GM12864 (cell line): ENCODE measurements at places on chromosomes 3 and 15.

DNA sequence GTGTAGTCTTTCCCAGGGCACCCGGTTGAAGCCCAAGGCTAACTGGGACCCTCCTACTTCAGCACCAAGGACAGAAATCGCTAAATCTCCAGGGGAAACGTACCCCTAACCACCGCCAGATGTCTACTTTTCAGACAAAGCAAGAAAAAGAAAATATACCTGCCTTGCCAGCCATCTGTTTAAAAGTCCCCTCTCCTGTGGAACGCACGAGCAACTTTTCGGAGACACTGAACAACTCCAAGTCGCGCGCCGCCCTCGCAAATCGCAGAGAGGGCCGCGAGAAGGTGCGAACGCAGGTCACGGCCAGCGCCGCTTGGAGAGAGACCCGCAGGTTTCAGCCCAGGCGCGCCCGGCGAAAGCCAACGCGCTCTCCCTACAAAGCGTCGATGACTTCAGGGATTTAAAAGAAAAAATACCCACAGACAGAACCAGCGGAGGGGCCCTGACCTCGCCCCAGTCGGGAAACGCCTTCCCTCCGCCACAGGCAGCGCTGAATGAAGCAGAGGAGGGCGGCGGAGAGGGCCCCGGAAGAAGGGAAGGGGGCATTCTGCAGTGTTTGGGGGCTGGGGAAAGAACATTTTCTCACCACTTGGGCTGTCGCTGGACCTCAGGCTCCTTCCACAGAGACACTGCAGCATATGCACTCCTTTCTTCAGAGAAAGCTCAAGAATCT is 213.1 kb downstream of the FGF12 start:
- no peak for DNase-seq

DNA sequence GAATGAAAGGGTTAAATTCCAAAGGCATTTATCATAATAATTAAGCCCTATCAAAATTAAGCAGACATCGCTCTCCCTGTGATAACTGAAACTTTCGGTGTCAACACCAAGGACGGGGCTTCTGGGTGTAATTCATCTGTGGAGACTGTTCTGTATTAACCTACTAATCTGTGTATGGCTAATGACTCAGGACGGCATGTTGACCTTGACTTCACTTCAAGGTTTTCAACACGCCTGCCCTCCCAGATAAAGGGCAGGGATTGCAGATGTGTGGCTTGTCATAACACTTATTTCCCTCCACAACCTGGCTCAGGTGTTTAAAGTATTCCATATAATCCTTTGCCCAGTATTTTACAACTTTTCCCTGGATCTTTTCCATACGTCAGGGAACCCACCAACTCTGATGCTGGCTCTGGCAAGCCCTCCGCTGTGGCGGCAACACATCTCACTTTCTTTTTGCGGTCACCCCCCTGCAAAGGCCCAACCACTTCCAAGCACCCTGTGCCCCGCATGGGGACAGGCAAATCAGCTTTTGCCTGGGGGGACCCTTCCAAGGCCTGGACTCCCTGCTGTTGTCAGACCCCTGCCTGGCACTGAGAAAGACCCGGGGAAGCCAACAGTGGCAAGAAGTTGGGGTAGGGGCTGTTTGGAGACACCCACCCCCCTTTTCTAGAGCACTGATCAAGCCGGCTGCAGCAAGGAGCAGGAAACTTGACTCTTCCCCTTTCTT is 93.2 kb upstream of the MEF2A start:
- DNase-seq = no peak

DNA sequence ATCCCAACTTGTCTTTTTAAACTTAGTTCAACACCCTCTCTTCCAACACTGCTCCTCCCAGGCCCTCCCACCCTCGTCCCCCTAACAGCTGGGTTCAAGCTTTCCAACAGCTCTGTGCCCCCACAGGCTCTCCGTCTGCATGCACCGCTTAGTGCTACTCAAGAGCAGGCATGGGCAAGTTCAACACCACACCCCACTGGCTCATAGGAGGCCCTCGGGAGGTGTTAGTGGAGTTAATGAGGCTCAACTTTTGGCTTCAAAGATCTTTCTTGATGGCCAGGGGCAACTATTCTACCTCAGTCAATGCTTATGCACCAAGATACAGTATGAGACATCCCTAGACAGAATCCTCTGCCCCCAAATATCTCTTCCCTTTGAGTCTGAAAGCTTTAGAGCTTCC is 114.4 kb downstream of the ANP32A start:
- DNase-seq = no peak

GRCh38 chr3:115518100-115518852 is 105.0 kb upstream of the GAP43 start:
- no peak for DNase-seq

DNA sequence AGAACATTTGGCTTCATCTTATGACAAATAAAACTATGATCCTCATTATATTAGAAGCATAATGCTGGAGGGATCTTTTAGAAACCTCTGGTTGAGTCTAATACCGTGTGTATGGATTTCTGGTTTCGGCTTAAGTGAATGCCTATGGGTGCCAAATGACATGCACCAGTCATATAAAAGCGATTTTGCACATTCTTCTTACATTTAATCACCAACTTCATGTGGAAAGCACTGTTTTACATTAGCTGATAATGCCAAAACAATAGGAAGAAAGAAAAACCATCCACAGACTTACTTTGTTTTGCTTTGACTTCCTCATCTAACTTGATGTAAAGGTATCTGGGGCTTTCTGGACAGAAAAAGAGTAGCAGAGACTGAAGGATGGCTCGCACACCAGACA is 20.9 kb downstream of the SLC2A2 start:
- no peak for DNase-seq

- DNase-seq = no peak
Observed at GRCh38 chr3:78507196-78507984, 1260.4 kb downstream of the ROBO1 start.

GRCh38 chr15:47511261-47511660 is 206.0 kb upstream of the SEMA6D start:
- no peak for DNase-seq

DNA sequence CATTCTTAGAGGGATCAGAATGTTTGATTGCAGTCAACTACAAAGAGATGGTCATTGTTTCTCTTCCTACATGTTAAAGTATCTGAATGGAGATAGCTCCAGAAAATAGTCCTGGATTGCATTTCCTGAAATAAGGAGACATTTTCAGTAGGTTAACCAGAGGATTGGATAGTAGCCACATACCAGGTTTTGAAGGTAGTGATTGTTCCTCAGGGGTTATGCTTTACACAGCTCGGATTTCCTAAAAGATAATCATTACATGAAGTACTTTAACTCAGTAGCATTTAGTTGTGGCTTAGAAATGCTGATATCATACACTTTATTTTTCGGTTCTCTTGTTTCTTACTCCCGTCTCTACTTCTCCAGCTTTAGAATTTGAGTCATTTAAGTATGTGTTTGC is 10.3 kb downstream of the DNAJB11 start:
- DNase-seq = no peak

DNA sequence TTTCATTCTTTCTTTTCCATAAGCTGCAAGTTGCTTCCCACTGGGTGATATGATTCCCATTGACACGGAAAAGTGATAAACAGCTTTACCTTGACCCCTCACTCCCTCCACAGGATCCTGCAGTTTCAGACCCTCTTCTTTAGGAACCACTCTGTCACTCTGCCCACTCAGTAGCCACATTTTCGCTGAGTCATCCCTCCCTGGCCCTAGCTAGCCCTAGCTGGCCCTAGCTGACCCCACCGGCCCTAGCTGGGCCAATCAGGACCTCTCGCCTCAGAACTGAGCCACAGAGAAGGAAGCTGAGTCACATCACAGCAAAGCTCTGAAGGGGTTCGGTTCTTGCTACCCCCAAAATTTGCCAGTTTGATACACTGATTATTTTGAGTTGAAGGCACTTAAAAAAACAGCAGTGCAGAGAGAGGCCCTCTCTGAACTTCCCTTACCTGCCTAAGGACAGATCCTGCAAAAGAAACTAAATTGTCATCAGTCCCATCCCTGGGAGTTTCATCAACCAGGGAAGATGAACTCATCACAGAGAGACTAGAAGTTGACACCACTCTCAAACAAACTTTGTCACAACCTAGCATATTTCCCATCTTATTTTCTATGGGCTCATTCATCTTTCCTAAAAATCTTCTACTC is 233.5 kb upstream of the PROK2 start:
- DNase-seq = no peak

GRCh38 chr15:44495562-44495961 is 41.4 kb upstream of the EIF3J start:
- no peak for DNase-seq

DNA sequence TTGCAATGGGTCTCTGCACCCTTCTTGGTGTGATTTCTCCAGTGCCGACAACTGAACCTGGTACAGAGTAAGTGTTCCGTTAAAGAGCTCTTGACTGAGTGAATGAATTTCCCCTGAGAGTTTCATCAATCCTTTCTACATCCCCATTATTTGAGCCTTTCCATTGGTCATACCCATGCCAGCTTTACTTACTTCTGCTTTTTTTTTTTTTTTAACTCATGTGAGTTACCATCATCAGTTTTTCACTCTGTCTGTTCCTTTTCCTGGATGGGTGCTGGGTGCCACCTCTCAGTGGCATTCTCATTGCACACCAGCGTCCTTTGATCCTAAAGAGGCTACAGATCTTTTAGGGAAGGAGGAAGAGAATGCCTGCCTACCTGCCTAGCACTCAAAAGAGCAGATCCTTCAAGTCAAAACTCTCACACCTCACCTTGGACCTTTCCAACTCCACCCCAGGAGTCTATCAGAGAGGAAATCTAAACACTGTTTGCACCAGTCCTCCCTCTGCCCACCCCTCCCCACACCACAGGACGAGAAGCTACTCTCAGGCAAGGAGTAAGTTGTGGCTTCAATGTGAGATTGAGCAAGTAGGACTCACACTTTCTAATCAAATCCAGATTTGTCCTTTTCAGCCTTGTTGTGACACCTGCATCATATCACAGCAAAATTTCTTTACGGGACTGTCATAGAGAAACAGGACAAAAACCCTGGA is 13.1 kb upstream of the USP3 start:
- DNase-seq = no peak

DNA sequence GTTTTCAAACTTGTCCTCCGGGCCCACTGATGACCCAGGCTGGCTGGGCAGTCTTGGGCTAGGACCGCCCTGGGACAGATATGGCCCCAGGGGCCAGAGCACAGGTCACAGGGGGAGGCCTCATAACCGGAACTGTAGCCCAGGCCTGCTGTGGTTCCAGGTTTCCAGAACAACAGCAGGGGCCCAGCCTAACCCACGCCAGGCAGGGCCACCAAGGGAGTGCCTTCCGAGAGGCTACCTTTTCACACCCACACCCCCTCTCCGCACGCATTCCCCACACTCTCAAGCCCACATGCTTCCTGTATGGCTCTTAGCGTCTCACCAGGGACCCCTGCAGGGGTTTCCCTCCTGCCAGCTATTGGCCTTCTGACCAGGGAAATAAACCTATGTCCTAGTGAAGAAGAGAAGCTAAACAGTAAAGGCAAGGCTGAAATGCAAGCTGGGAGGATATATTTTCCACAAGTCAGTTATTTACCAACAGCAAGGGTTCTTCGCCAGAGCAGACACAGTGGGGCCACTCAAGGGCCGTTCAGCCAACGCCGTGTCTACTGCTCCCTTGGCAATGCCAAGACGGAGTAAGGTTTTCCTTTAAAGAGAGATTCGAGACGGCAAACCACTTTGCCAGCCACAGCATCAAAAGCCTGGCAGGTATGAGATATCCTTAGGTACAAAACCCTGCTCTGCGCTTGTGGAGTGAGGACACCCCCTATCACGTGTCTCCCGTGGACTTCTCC is 135.1 kb downstream of the ATP10A start:
- no peak for DNase-seq

DNA sequence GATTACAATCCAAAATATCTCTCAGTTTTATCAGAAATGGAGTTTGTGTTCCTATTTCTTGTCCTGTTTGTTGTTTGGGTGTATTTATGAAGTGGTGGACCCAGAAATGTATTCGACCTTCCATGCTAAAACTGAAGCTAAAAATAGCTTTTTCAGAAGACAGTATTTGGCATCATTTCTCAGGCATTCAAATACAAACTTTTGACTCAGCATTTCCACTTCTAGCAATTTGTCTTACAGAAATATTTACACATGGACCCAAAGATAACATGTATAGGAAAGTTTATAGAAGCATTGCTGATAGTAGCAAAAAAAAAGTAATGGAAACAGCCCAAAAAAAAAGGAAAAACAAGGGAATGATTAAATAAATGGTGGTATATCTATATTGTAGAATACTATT is 156.3 kb downstream of the HCN4 start:
- no peak for DNase-seq
